ENCODE measurements at places on chromosomes 4 and X.

DNA sequence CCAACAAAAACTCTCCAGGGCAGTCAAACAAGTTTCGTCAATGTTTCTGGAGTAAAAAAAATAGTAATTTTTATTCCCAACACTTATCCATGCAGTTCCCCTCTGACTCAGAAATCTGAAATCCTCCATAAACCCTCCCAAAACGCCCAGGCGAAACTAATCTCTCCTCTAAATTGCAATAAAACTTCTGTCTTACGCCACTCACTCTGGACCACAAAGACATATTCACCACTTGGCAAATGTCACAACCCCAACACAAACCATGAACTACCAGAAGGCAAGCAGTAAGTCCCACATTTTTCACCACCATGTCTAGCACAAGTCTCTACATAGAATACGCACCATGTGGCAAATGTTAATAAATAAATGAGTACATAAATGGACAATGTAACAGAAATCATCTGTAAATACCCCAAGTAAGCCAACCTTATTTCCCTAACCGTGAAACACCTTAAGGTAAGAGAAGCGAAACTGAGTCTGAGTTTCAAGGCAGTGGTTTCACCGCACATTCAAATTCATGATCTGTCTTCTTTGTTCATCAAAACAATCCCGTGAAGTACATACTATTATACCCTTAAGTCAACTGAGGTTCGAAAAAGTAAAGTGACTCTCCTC, 1.6 kb downstream of the PAPSS1 start:
- DNase-seq, result peak; percentile 6

DNA sequence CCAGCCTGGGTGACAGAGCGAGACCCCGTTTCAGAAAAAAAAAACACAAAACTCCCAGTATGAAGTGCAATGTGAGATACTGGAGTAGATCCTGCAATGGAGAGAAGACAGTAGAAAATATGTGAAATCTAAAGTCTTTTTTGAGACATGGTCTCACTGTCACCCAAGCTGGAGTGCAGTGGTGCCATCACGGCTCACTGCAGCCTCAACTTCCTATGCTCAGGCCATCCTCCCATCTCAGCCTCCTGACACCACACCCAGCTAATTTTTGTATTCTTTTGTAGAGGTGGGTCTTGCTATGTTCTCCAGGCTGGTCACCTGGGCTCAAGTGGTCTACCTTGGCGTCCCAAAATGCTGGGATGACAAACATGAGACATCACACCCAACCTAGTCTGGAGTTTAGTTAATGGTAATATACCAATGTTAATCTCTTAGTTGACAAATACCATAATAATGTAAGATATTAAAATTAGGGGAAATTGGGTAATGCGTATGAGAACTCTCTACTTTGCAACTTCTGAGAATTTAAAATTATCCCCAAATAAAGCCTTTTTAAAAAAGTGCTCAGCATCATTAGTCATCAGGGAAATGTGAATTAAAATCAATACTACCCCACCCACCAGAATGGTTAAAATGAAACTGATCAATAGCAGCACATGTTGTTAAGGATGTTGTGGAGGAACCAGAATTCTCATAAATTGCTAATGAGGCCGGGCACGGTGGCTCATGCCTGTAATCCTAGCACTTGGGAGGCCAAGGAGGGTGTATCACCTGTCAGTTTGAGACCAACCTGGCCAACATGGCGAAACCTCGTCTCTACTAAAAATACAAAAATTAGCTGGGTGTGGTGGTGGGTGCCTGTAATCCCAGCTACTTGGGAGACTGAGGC, 15.0 kb downstream of the RBMX start:
- DNase-seq, result no peak

GRCh38 chr4:170990989-170991589, 822.1 kb upstream of the GALNTL6 start:
- DNase-seq, result no peak

DNA sequence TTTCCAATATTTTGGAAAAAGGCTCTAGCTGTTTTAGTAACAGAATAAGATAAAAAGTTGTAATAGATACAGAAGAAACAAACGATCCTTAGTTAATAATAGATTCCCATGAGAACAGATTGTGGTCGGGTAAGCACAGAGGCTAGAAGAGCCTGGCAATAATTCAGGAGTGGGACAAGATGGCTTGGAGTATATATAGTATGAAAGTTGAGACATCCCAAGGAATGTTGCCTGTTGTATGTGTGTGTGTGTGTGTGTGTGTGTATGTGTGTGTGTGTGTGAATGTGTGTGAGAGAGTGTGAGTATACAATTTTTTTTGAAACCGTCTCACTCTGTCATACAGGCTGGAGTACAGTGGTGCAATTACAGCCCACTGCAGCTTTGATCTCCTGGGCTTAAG, 150.7 kb downstream of the PDGFC start:
- no peak for DNase-seq

- no peak for DNase-seq
These were observed 13.2 kb downstream of the CLNK start for GRCh38 chr4:10671366-10671765.

DNA sequence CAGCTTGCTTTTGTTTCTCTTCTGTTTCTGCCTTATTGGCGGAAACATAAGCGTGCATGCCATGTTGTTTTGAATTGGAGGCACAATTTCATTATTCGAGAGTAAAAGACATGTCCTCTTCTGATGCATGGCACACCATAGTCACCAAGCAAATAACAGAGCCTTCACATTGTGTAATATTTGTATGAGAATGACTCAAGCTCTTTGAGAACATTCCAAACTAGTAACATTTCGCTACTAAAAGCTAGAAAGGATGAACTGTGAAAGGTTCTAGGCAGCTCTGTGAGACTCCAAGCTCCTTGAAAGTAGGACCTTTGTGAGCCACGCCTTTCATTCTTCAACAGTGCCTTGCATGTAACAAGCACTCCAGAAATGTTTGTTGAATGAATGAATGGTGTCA, 9.2 kb upstream of the ANXA3 start:
- no peak for DNase-seq

DNA sequence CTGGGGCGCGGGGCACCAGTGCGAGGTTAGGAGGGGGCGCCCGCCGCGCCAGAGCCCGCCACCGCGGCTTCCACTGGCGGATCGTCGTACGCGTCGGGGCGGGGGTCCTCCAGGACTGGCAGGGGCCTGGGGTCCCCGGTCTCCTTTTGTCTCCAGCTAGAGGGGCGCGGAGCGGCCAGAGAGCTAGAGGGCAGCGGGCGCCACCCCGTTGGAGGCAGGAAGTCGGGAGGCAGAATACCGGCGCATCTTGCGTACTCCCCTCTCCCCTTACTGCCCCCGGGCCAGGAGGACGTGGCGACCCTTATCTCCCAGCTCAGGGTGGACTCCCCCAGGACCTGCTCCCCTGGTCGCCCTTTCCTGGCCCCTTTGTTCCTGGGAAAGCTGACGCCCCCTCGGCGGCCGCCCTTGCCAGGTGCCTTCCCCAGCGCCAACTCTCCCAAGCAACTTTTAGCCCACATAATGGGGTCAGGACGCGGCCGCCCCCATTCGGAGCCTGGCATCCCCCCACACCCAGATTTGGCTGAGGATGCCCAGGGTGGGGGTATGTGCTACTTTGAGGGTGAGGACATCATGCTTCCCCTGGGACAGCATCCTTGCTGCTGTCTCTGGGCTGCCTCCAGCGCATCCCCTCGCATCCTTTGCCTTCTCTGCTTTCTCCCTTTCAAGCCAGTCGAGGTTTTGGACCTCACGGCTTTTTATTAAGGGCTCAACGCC, 933 bp downstream of the CNKSR2 start:
- peak; percentile 7 for DNase-seq

- no peak for DNase-seq
These were observed 104.4 kb downstream of the HHIP start for GRCh38 chr4:144750348-144750747.

GRCh38 chr4:122170775-122171174, 18.6 kb downstream of the BLTP1 start:
- no peak for DNase-seq

DNA sequence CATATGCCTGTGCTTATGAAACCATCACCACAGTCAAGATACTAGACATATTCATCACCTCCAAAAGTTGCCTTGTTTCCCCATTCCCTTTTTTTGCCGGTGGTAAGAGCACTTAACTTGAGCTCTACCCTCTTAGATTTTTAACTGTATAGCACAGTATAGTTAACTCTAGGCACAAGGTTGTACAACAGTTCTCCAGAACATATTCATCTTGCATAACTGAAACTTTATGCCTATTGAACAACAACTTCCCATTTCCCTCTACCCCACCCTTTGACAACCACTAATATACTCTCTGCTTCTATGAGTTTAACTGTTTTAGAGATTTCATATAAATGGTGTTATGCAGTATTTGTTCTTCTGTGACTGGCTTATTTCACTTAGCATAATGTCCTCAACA, 119.3 kb downstream of the ASB9 start:
- no peak for DNase-seq

DNA sequence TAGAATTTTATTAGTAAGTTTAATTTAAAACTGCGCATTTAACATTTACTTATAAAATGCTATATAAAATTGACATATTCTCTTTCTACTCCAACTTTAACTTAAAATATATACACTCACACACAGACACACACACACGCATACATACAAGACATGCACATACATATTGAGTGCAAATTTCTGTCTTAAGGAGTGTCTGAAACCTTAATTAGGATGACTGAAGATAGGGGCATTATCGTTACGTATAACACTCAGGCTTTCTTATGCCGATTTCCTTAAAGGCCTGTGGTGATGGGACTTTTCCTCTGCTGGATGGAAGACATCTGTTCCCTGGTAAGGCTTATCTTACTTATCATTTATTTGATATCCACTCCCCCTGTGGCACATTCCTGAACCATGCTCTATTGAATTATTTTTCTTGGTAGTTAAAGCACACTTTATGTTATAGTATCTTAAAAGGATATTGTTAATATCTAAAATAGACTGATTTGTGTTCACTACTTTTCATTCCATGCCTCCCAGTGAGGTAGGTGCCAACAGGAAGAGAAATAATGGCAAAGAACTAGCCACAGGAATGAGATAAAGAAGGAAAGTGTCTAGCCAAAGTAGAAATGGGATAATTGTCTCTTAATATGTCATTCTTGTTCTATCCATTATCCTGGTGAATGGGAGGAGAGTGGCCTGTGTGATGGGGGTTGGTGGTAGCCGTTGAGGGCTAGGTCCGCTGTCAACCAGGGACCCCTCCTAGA, 92.9 kb upstream of the GPRIN3 start:
- peak; percentile 1 for DNase-seq

GRCh38 chrX:8679550-8679949, 52.4 kb downstream of the ANOS1 start:
- no peak for DNase-seq

DNA sequence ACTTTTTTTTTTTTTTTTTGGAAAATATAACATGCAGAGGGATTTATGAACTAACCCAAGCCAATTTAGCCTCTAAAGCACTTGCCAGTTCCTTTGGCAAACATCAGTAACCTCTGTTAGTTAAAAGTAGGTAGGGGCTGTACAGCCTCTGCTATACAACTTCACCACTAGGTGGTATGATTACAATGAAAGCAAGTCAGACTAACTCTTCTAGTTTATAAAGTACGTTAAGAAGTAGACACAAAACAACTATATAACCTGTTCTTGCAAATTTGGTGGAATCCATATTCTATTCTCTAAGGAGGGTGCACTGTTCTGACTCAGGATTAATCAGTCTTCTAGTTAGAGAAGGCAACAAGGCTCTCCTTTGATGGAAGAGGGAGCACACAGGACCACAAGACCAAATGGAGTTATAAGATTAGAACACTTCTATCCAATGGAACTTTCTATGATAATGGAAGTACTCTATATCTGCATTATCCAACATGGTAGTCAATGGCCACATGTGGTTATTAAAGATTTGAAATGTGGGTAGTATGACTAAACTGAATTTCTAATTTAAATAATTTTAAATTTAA, 12.8 kb downstream of the AIMP1 start:
- no peak for DNase-seq

GRCh38 chr4:110705440-110705782, 82.5 kb upstream of the PITX2 start:
- no peak for DNase-seq

DNA sequence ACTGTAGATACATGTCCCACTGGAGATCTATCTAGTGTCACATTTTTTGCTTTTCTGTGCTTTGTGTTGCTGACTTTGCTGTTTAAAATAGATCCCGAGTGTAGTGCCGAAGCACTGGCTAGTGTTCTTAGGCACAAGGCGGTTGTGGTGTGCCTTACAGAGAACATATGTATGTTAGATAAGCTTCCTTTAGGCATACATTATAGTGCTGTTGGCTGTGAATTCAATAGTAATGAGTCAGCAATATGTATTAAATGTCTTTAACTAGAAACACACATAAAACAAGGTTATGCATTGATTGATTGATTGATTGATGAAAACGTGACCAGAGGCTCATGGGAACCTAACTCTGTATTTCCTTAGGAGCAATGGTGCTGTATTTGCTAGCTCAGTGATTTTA, 56.2 kb downstream of the COX7B2 start:
- DNase-seq, result no peak

- no peak for DNase-seq
These were observed 77.7 kb downstream of the PPP2R2C start for GRCh38 chr4:6394671-6395081.

- DNase-seq, result no peak
These were observed 7.2 kb downstream of the STARD8 start for GRCh38 chrX:68654693-68655092.

DNA sequence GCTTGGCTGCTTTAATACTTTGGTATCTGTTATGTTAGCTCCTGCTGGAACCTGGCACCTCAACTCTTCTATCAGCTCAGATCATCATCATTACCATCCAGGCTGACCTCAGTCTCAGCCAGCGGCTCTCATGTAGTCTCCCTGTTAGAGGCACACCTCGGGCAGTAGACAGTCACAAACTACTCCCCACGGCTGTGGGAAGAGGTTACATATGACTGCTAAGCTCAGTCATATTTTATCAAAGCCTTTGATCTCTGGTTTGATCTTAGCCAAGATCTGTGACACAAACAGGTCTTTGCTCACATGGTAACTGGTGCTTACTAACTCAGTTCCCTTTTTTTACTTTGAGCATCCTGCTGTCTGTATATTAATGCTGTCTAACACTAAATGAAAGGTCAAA, 384.9 kb downstream of the CENPC start:
- DNase-seq, result no peak

DNA sequence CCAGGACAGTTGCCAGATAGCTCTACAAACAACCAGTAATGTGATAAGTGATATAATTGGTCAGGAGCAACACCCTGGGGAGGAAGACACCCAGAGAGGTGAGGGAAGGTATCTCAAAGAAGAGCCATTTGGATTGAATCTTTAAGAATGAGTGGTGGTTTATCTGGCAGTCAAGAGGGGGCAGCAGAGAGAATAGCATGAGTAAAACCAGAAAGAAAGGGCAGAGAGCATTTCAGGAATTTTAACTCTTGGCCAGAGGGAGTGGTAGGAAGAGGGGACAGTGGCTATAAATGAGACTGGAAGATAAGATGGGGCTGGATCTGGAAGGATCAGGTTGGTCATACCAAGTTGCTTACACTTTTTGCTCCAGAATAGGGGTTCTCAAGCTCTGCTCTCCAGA, 5.9 kb upstream of the SEPTIN6 start:
- peak; percentile 39 for DNase-seq

GRCh38 chrX:140141444-140142029, 176.2 kb upstream of the CXorf66 start:
- no peak for DNase-seq

- DNase-seq, result peak; percentile 50
These were observed 69.6 kb upstream of the C4orf50 start for GRCh38 chr4:6087669-6088341.

GRCh38 chr4:95197353-95197752, 351.4 kb downstream of the UNC5C start:
- DNase-seq, result no peak

Measured in Daoy (cell line).